ENCODE measurements at places on chromosomes 5 and 9.

GRCh38 chr5:162209005-162209605 is 141.5 kb downstream of the GABRG2 start:
- peak; percentile 0 for DNase-seq

DNA sequence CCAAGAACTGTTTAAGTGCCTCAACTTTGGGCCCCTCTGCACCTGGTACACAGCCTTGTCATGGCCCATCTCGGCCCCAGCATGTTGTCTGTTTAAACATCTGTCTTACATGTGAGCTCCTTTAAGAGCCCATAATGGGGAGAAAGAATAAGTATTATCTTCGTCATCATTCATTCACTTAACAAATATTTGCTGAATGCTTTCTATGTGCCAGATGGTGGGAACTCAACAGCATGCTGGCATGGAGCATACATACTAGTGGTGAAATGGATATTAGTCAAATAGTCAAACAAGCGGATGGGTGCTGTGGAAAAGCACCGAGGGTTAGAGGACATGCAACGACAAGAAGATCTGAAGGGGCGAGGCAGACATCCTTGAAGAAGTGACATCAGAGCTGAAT is 54.5 kb downstream of the GABBR2 start:
- no peak for DNase-seq

GRCh38 chr5:417301-418161 is 25.4 kb upstream of the EXOC3 start:
- DNase-seq, result no peak

DNA sequence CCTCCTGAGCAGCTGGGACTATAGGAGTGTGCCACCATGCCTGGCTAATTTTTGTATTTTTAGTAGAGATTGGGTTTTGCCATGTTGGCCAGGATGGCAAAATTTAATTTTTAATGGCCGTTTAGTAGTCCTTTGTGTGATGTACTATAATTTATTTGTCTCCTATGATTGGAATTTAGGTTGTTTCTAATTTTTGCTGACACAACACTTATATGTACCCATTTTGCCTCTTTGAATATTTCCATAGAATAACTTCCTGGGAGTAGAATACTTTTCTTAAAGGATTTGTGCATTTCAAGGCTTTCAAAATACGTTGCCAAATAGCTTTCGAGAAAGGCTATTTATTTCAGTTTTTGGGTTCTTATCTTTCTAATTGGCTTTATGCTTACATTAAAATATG is 22.8 kb downstream of the NDFIP1 start:
- no peak for DNase-seq

DNA sequence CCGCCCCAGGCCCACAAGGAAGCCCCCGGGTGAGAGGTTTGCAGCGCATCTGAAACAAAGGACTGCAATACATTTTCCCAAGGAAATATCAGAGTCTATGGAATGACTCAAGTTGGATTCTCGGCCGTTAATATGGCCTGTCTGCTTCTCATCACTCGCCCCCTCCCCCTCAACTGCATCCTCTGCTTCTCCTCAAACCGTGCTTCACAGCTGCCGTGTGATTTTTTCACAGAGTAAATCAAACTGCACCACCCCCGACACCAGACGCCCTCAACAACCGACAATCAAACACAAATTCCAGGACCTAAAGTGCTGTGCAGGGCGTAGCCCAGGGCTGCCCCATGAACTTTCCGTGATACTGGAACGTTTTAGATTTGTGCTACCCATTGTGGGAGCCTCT is 176.9 kb downstream of the ROR2 start:
- no peak for DNase-seq

DNA sequence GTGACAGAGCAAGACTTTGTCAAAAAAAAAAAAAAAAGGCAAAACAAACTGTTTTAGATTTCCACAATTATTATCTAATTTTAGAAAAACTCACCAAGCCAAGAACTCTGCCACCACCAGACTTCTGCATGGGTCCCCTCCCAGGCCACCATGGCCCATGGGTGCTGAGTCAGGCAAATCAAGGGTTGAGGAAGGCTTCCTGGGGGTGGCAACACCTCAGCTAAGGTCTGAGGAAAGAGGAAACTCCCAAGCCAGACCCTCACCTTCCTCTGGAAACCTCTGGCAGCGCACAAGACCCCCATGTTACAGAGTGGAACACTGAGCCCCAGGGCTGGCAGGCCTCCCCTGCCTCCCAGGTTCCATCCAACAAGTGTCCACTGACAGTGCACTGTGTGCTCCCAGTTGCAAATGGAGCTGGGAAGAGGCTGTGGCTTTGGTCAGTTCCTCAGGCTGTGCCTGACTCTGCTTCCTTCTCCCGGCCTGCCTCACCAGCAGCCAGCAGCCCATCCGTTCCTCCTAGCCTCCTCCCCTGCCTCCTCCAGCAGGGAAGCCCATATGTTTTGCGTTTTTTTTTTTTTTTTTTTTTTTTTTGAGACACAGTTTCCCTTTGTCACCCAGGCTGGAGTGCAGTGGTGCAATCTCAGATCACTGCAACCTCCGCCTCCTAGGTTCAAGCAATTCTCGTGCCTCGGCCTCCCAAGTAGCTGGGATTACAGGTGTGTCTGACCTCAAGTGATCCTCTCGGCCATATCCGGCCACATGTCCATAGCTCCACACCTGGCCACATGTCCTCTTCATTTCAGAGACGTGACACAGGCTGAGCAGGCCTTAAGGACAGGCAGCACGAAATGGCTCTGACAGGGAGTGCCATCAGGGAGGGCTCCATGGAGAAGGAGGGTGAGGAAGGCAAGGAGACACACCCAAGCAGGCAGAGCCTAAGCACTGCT is 3.5 kb upstream of the SUSD3 start:
- DNase-seq, result no peak

- DNase-seq, result no peak
These were observed 36.9 kb downstream of the ANKRD33B start for GRCh38 chr5:10600626-10601245.

DNA sequence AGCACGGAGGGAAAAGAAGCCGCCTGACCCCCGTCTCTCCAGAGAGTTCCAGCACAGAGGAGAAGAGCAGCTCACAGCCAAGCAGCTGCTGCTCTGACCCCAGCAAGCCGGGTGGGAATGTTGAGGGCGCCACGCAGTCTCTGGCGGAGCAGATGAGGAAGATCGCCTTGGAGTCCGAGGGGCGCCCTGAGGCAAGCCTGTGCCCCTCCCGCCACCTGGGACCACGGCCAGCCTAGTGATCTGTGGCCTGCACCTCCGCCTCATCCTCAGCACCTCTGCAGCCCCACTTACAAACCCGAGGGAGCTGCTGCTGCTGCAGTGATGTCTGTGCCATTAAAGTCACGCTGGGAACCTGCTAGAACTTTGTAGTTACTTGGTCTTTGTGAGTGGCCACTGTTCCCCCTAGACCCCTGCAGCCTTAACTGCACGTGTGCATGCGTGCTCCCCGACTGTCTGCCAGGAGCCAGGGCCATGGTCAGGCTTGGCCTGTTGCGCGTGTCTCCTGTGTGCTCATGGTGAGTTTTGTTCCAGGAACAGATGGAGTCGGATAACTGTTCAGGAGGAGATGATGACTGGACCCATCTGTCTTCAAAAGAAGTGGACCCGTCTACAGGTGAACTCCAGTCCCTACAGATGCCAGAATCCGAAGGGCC is 12.5 kb downstream of the SQSTM1 start:
- DNase-seq, result no peak

DNA sequence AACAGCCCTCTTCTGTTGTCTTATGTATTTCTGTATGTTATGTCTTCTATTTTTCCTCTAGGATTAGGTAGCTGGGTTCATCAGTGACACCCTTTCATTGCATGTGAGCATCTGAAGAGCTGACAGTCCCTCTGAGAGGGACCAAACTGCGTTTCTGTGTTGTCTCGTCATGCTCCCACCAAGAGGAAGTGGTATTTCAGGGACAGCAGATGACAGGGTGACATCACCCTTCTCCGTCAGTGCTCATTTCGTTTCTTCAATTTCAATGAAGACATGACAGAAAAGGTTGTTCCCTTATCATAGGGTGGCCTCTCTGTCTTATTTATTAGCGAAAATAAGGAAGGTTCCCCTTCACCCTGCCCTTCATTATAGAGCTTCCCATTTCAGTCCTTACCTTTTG is 225.9 kb upstream of the NR4A3 start:
- DNase-seq, result no peak

- DNase-seq, result no peak
These were observed 234.7 kb downstream of the NMUR2 start for GRCh38 chr5:152170350-152170749.

GRCh38 chr9:77614645-77615044 is 33.5 kb downstream of the GNA14 start:
- DNase-seq, result no peak

- DNase-seq, result no peak
These were observed 49.4 kb downstream of the GGTA1 start for GRCh38 chr9:121450241-121450640.

GRCh38 chr9:116476002-116476401 is 211.1 kb upstream of the TRIM32 start:
- no peak for DNase-seq

GRCh38 chr5:146919304-146919703 is 40.7 kb upstream of the PPP2R2B start:
- no peak for DNase-seq

DNA sequence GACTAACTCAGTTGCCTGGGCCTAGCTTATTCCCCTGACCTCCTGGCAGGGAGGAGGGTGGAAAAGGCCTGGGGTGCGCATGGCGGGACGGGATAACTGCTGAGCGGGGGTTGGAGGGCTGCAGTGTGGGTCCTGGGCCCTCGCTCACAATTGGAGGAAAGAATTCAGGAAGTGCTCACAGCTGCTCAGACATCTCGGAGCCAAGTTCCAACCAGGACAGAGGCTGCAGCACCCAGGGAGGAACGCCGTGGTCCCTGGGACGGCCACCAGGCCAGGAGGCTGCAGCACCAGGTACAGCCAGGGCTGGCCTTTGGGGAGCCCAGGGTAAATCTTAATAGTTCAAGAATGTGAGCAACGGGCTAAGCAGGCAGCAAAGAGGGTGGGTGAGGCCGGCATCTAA is at the start of gene SPAAR:
Gene SPAAR, plus strand, starts transcription at position 217 of the 400 bp plus-strand sequence. CDS start 974 bp downstream, outside the sequence.
- DNase-seq, result no peak

GRCh38 chr9:123637945-123638634 is 282.1 kb downstream of the CRB2 start:
- no peak for DNase-seq

DNA sequence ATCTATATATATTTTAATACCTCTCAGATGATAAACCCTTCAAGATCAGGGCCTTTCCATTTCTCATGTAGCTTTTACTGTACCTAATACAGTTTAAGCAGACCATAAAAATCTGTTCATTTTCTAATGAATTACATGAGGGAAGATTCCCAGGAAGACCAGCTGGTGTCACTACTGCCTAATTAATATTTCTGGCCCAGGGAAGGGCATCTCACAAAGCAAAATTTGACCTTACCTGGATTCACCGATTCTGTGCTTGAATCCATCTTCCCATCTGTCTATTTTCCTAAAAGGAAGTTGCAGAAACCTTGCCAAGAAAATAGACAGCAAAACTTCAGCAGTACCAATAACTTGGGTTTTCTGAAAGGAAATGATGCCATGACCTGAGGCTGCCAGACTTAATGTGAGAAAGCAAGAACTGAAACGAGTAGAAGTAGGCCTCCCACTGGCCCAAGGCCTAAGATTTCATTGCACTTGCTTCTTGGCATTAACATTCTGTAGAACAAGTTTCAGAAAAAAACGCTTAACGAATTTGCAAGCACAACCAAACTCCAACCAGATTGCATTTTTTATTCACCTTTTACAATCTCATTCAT is 83.0 kb upstream of the GLIS3 start:
- DNase-seq, result no peak

- DNase-seq, result no peak
These were observed 78.5 kb upstream of the ALDH1A1 start for GRCh38 chr9:73031350-73031749.

- DNase-seq, result peak; percentile 51
These were observed 753 bp downstream of the FANCC start for GRCh38 chr9:95316794-95317118.

DNA sequence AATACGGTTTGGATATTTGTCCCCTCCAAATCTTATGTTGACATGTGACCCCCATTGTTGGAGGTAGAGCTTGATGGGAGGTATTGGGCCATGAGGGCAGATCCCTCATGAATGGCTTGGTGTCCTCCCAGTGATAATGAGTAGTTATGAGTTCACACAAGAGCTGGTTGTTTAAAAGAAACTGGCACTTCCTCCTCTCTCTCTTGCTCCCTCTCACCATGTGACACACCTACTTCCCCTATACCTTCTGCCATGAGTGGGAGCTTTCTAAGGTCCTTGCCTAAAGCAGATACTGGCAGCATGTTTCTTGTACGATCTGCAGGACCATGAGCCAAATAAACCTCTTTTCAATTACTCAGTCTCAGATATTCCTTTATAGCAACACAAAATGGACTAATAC is 132.0 kb downstream of the PIK3R1 start:
- no peak for DNase-seq

- no peak for DNase-seq
These were observed 5.0 kb downstream of the ENTPD8 start for GRCh38 chr9:137435980-137436760.

GRCh38 chr9:28941856-28942255 is 1368.6 kb upstream of the C9orf72 start:
- no peak for DNase-seq

DNA sequence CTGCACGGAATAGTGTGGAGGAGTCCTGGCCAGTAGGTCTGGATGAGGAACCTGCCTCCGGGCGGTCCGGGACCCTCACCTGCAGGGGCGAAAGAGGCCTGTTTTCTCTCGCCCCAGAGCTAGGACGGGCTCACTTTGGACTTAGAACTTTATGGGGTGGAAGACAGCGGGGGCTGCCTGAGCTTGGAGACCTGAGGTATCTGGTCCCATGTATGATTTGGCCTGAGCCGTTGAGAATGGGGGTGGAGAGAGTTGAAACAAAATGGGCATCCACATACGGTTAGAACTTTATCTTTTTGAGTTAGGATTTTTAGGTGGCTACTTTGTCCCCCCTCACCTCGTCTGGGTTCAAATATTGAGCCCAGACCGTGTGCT is 681 bp upstream of the ETF1 start:
- DNase-seq, result no peak
